ENCODE measurements at places on chromosomes 5 and 9.

DNA sequence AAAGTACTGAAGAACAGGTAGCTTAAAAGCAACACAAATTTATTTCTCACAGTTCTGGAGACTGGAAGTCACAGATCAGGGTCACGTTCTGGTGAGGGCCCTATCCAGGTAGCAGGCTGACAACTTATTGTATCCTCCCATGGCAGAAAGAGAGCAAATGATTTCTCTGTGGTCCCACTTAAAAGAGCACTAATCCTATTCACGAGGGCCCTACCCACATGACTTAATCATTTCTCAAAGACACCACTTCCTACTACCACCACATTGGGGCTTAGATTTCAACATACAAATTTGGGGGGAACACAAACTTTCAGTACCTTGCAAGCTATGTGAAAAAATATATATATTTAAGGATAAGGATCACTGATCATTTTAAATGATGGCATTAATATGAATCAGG, 75.8 kb upstream of the PPP1R2B start:
- no peak for DNase-seq

- no peak for DNase-seq
Observed at GRCh38 chr9:138072897-138073296, 195.3 kb downstream of the CACNA1B start.

GRCh38 chr5:141051521-141051866, 320 bp downstream of the PCDHB1 start:
- DNase-seq: no peak

GRCh38 chr9:112005939-112006338, 109.3 kb downstream of the UGCG start:
- DNase-seq: no peak

DNA sequence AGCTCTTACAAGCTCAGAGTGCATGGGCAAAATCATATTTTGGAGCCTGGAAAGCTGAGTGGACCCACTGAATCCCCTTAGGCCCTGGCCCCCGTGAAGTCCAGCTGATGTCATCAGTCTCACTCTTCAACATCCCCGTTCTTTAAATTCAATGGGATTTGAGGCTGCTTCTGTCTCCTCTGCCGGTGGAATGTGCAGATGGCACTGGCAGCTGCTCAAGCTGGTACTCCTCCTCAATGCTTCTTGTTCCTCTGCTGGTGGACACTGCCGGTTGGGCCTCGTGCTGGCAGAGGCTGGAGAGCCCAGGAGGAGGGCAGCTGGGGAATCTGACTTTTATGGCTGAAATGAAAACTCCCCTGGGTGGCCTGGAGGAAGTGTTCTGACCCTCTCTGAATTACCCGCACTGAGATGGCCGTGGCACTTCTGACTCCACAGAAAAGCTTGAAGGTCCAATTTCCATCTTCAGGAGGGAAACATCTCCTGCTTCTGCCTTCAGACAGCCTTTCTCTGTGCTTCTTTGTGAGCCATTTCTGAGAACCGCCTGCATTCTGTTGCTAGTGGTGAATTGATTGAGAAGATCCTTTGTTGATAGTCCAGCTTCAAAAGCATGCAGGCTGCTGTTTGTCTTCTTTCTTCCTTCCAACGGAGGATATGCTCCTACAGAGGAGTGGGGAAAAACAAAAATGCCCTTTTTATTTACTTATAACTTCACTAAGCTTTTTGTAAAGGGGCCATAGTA, 298.9 kb downstream of the TMEM38B start:
- DNase-seq: no peak

DNA sequence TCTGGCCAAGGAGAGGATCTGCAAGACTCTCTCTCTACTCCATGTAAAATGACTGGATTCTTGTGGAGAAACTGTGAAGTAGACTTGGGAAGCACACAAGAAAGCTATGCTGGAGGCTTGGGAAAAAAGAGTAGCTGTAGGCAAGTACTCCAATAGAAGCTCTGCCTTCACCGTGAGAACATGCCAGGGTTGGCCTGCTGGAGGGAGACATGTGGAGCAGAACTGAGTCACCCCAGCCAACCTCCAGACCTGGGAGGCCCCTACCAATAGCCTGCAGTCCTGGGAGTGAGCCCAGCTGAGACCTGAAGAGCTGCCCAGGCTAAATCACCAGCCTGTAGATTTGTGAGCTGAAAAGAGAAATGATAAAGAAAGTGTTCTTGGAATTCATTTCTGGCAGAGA, 66.6 kb downstream of the DEPDC1B start:
- no peak for DNase-seq

GRCh38 chr9:35618854-35619799, 914 bp upstream of the CD72 start:
- no peak for DNase-seq

DNA sequence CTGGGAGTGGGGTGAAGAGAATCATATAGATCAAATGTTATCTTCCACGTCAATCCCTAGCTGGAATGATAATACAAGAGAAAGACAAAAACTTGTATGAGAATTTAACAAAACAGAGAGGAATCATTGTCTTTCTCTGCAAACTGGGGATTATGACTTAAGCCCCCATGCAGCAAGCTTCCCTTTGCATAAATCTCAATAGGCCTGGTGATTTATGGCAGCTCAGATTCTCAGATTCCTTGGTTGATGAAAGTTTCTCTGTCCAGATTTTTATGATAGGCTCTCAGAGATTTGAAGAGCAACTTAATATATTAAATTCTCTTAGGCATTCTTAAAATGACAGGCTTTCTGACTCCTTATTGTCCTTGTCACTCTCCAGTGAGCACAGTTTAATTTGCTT, 56.0 kb downstream of the RASGRF2 start:
- DNase-seq: no peak

GRCh38 chr5:170338933-170339779, 41.6 kb upstream of the LCP2 start:
- DNase-seq: peak; percentile 50

- no peak for DNase-seq
Observed at GRCh38 chr5:84383816-84384603, 670 bp downstream of the EDIL3 start.

- no peak for DNase-seq
Observed at GRCh38 chr9:70020991-70021571, 22.6 kb upstream of the MAMDC2 start.

DNA sequence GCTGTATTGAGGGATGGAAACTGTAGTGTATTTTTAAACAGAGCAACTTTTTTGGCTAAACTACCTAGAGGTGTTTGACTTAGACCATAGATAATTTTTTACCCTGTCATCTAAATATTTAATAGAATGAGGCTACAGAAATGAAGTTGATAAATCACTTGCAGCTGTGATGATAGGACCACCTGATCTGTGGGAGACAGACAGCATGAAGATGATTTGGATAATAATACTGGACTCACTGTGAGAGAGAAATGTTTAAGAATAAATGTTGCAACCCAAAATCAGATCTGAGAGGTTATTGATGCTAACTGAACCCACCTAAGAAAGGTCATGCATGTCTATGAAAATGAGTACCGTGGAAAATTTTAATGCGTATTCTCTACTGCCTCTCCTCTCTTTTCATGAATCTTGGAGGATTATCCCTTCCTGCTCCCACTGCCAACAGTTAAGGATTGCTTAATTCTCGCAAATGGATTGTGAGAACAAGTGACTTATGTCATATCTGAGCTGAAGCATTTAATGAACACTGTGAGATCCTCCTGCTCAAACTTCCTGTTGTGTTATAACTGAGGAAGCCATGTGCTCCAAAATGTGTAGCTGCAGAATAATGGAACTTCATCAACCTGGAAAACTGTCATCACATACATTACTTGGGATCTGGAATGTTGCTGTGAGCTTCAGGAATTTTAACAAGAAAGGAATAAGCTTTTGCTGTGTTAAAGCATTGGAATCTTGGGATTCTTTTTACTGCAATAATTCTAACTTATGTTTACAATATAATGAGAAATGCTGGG, 617.9 kb upstream of the CDH18 start:
- DNase-seq: no peak

DNA sequence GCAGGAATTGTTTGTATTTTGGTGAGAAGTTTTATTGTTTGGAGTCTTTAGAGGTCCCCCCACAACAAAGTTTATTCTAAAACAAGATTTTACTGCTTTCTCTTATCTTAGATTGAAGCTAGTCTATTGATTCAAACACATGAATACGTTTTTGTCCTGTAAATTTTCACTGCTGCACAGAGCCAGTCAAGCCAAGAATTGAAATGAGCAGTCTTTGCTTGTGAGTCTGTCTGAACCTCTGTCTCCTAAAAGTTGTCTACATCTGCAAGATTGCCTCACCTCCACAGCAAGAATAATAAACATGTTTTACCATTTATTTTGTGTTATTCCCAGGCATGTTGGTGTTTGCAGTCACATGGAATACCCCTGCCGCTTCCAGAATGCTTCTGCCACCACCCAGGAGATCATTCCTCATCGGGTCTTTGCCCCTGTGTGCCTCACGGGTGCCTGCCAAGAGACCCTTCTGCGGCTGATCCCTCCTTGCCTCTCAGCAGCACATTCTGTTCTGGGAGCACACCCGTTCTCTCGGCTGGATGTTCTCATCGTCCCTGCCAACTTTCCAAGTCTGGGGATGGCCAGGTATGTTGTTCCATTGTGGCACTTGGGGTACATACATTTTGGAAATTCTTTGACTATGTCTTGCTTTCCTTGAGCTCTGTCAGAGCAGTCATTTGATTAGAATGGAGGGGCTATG, 74.1 kb downstream of the AOPEP start:
- no peak for DNase-seq

DNA sequence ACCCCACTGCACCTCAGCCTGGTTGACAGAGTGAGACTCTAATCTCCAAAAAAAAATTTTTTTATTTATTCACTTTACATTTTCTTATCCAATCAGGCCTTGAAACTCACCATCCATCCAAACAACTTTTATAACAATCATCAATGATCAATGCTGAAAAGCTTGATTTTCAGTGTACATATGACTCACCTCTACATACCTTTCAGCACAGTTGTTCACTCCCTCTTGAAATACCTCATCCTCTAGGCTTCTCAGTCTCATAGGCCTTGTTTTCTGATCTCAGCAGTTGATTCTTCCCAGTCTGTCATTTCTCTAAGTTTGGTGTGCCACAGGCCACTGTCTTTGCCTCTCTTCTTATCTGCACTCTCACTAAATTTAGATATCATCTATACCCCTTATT, 36.2 kb downstream of the GRIN3A start:
- no peak for DNase-seq

DNA sequence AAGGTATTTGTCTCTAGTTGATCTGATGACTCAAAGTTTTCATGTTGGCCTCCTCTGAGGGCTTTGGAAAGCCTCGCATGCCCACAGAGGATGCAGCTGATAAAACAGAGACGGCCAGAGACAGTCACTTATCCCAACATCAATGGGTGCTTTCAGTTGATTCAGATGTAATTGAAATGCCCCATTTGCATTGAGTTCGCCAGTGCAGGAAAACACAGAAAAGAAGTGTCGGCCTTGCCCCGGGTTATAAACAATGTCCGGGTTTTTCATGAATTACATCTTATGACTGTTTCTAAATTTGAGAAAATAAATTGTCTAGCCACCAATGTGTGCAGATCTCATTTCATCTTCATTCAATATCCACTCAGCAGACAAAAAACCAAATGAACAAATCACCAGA, 42.2 kb upstream of the ICE1 start:
- DNase-seq: no peak

DNA sequence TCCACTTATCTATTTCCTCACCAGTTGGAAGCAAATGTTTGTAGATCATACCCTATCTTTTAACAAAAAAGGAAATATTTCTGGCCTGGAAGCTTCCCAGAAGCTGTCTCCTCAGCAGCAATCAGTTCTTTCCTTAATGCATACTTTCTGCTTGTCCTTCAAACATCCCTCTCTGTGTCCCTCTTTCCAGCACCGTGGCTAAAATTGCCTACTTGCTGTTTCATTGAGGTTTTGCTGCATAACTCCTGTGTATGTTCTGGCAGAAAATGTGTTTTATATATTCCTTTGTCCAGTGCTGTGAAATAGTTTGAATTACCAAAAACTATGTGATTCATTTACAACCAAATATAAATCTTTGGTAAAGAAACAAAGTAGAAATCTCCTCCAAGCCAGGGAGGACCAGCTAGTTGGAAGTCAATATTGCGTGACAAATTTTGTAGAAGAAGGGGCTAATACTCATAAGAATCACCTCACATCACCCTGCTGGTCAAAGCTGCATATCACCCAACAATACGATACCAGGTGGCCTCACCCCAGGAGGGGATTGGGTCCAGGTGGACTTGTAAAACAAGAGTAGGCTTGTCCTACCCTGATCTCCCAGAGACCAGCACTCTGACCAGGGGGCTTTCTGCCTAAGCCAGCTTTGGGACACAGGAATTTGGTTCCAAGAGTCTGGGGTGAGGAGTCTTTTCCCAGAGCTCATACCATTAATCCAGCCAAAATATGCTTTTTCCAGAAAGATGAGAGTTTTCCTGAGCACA, 198.4 kb upstream of the SNX2 start:
- no peak for DNase-seq

GRCh38 chr9:116448431-116448830, 238.7 kb upstream of the TRIM32 start:
- no peak for DNase-seq

DNA sequence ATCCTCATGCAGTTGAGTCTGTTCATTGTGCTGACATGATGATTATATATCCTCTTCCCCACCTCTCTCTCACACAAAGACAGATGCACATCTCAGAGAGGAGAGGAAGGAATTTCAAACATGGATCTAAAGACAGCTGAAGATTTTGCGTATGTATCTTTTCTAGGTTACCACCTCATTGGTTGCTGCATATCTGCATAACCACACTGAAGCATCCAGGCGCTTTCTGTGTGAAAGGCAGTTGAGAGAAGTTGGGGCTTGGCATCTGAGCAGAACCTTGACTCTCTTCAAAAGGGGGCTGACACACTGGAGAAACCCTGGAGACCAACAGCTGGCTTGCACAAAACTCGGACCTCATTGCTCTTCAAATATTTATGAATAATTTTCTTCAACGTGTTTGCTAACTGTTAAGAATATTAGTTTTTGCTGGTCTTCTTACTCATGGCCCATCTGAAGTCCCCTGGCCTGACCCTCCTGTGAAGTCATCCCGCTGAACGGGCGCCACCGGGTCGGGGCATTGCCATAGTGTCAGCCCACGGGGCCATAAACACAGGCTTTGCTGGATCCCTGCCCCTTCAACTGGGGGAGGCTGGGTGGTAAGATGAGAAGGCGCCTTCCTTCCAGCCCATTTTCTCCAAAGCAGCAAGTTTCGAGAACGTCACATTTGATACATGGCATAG, 593.2 kb upstream of the CLINT1 start:
- DNase-seq: no peak

DNA sequence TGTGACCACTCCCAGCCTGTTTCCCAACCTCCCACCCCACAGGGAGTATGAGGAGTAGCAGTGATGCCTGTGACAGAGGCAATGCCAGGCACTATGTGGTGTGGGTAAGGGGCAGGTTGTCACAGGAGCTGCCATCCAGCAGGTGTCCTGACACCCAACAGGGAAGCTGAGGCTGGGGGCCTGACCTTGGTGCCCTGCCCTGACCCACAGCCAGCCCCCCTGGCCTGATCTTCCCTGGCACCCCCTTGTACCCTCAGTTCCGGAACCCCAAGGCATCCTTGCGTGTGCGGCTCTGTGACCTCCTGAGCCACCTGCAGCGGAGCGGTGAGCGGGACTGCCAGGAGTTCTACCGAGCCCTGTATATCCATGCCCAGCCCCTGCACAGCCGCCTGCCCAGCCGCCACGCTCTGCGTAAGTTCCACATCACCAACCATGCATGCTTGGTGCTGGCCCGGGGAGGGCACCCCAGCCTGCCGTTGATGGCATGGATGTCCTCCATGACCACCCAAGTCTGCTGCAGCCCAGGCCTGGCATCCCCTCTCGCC, 14.4 kb downstream of the CARD19 start:
- DNase-seq: no peak

Measured in stimulated activated CD4-positive, alpha-beta T cell treated with anti-CD3 and anti-CD28 coated beads, Interleukin-1b, Interleukin-23, amount 100 ng/mL, for 1 hour (primary cell).